Stimulated activated CD8-positive, alpha-beta memory T cell treated with anti-CD3 and anti-CD28 coated beads, Interleukin-2, amount 100 ng/mL, for 1 hour (primary cell): ENCODE measurements at places on chromosomes 11 and 22.

DNA sequence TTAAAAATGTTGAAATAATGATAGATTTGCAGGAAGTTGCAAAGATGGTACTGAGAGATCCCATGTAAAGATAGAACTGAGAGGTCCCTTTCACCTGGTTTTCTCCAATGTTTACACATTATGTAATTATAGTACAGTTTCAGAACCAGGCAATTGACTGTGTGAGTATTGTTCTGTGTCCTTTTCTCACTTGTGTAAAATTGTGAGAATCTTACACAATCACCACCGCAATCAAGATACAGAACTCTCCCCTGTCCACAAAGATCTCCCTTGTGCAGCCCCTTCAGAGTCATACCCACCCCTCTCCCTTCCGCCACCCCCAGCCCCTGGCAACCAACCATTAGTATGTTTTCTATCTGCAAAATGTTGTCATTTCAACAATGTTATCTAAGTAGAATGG lies 119.8 kb upstream of the NAV2 start:
- DNase-seq, result no peak

DNA sequence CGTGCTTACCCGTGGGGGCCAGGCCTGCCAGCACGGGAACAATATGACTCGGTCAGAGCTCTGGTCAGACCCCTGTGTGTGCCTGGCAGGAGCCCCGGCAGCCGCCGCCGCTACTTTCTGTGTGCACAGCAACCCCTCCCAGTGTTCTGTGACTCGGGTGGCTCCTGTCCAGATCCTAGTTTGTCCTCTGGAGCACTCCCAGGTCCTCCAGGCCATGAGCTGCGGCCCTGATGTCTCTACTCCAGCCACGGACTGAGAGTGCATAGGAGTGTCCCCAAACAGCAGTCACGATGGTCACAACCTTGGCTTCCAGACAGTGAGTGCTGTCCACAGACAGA lies 3.2 kb downstream of the NDUFS8 start:
- no peak for DNase-seq

DNA sequence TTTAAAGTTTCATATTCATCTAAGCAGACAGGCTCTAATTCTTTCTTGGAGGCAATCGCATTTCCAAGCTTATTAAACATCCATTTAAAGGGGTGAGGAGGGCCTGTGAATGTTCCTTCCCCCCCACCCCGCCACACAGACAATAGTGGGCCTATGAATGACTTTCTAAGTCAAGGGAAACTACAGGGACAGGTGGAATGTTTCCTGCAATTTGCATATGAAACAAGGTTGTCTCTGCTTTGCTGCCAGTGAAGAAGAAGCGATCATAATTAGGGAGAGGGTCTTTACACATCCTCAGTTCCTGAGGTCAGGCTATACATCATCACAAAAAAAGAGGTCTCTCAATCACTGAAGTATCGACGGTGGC lies 127.9 kb upstream of the OPCML start:
- DNase-seq, result no peak

DNA sequence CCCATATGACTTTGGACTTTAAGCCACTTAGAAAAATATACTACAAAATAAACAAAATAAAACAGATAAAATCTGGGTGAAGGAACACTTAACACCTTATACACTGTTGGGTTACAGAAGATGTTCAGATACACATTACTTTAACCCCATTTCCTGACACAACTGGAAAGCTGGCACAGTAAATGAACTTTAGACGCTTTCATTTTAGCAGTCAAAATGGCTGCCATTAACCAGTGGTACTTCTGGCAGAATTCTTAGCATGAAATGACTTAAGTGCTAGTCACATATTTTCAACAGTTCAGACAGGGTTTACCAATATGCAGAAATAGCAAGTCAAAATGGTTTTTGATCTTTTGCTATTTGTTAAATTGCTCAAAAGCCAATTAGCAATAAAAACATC lies 37.9 kb downstream of the PIK3C2A start:
- DNase-seq, result no peak

DNA sequence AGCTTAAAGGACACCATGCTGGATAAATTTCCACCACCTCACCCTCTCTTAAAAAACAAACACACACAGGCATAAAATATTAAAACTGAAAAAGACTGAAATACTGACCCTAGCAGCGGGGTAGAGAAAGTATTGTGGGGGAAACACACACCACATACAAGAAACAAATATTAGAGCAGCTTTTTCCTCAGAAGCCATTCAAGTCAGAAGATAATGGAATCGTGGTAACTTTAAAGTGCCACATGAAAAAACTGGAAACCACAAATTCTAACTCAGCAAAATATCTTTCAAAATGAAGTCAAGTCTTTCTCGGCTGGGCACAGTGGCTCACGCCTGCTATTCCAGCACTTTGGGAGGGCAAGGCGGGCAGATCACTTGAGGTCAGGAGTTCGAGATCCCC lies 223.2 kb downstream of the DYNC2H1 start:
- DNase-seq, result no peak

GRCh38 chr11:85823816-85824215 lies 12.9 kb upstream of the SYTL2 start:
- DNase-seq, result peak; percentile 35

GRCh38 chr11:125593114-125593820 lies 615 bp downstream of the STT3A start:
- DNase-seq, result no peak

DNA sequence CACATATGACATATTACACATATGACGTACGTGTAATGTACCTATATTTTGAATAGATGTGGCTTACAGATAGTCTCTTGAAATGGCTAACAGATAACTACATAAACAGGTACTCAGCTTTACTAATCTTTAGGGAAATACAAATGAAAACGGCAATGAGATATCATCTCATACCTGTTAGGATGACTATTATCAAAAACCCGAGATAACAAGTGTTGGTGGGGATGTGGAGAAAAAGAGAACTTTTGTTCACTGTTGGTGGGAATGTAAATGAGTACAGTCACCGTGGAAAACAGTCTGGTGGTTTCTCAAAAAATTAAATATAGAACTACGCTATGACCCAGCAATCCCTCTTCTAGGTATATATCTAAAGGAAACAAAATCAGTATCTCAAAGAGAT lies 247.6 kb downstream of the ETS1 start:
- DNase-seq, result no peak

- DNase-seq, result no peak
Measured at GRCh38 chr11:106524436-106524835, 447.0 kb downstream of the AASDHPPT start.

GRCh38 chr22:31957970-31958594 lies 13.7 kb downstream of the YWHAH start:
- no peak for DNase-seq

DNA sequence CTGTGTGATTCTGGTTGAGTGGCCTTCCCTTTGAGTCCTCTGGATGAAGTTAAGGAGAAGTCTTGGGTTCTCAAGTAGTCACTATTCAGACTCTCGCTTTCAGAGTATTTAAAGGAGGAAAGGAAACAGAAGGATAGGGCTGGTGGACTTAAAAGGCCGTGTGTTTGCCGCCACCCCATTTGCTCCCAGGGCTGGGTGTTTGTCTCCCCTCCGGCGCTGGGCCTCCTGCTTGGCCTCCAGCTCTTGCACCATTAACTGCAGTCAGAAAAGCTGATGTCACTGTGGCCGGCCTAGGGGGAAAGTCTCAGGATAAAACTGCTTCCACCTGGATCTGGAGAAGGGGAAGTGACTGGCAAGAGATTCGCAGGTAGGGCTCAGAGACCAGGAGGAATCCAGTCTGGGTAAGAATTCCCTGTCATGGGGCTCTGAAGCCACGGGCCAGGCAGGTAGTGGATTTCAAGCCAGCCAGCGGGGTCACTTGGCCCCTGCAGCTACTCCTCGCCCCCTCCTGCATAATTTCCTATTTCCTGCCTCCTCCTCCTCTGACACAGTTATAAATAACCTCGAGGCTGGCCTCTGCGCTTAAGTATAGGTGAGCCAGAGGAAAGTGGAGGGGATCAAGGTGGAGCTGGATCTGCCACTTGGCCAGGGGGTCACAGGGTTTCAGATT lies 17.1 kb downstream of the TIMP3 start:
- DNase-seq, result no peak

GRCh38 chr11:70854901-70855556 lies 397.3 kb downstream of the SHANK2 start:
- DNase-seq, result no peak

DNA sequence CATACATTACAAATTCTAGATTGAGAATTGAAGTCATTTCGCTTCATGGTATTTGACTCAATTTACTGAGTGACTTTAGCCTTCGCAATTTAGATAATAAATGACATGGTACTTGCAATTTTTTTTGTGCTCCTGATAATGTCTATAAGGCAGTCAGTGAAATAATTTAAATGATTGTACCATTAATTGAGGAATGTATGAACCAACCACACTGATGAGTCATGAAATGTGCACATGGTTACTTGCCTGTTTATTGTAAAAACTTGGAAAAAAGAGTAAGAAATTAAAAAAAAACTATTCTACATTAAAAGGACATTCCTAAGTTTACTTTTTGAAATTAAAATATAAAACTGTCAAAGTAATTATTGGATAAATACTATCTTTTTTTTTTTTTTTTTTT lies 43.3 kb downstream of the DNAJC24 start:
- DNase-seq, result no peak

- DNase-seq, result no peak
Measured at GRCh38 chr11:61089806-61090491, 12.3 kb upstream of the CD5 start.

DNA sequence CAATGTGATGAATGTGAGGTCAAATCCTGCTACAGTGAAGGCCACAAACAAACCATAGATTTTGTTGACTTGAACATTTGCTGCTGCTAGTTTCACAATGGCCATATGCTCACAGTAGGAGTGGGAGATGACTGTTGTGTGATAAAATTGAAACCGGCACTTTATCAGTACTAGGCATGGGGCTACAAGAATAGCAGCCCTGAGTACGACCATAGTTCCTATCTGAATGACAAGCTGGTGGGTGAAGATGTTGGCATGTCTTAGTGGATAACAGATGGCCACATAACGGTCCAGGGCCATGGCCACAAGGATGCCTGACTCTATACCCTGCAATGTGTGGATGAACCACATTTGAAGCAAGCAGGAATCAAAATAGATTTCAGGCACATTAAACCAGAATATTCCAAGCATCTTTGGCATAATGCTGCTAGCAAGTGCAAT lies 2.8 kb downstream of the OR52A1 start:
- DNase-seq, result no peak

DNA sequence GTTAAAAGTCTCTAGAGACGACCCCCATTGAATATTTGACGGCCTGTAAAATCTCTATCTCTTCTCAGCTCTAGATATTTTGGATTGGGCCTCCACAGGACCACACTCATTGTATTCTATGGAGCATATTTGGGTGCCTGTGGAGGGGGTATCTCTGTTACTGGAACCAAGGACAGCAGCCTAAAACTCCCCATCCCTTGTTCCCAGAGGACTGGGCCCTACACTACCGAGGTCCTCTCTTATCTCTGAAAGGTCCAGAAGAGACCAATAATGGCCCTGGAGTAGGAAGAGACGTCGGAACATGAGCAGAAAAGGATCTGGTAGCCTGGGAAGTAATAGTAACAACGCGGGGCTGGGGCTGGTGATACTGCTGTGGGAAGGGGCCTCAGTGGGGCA lies 542 bp downstream of the HPS4 start:
- DNase-seq, result no peak
